ENCODE measurements at places on chromosomes 1 and 21. TPM values are rescaled to one million over a fixed set of nuclear protein-coding genes. Genes with fewer than 3 reads are reported as not detected.

The HCRTR1 gene
- total RNA-seq = not detected

The TNFRSF1B gene
- 95.4 TPM for total RNA-seq

The MCL1 gene
- total RNA-seq = 373 TPM

GRCh38 chr1:8911416-8912309 lies 33.2 kb upstream of the ENO1 start:
- no peaks in the 10 kb centered on the region for H3K27me3 ChIP-seq
- H3K36me3 ChIP-seq = no peaks in the 10 kb centered on the region
- DNase-seq = no peak
- H3K27ac ChIP-seq = no peak overlapping the region

DNA sequence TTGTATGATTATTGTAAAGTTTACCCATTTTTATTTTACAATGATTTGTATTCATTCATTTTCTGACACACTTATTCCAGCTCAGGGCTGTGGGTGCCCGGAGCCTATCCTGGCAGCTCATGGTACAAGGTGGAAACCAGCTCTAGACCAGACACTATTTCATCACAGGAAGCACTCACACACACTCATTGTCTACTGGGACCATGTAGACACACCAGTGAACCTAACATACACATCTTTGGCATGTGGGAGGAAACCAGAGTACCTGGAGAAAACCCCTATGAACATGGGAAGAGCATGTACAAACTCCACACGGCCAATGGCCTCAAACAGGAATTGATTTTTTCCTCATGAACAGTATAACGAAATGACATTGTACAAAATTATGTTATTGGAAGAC lies 2.4 kb downstream of the DTL start:
- peaks cover 40% of the 10 kb centered on the region for H3K36me3 ChIP-seq
- DNase-seq = no peak
- peaks cover 57% of the 10 kb centered on the region for H3K4me1 ChIP-seq
- no peaks in the 10 kb centered on the region for H3K27me3 ChIP-seq

- no peaks in the 10 kb centered on the region for H3K36me3 ChIP-seq
- H3K4me3 ChIP-seq = no peak overlapping the region
- no peak for DNase-seq
- no peaks in the 10 kb centered on the region for H3K4me1 ChIP-seq
- no peak overlapping the region for H3K27ac ChIP-seq
These were observed 38.3 kb upstream of the MAP10 start for GRCh38 chr1:232766904-232767303.

GRCh38 chr1:189429610-189430009 lies 1048.1 kb downstream of the BRINP3 start:
- DNase-seq = no peak
- H3K36me3 ChIP-seq = peaks cover 2% of the 10 kb centered on the region
- H3K27ac ChIP-seq = no peak overlapping the region
- H3K4me3 ChIP-seq = no peak overlapping the region
- no peaks in the 10 kb centered on the region for H3K4me1 ChIP-seq

GRCh38 chr1:225746361-225747179 lies 31.1 kb upstream of the SRP9 start:
- DNase-seq = no peak
- no peaks in the 10 kb centered on the region for H3K27me3 ChIP-seq
- no peaks in the 10 kb centered on the region for H3K36me3 ChIP-seq
- no peaks in the 10 kb centered on the region for H3K4me1 ChIP-seq
- H3K4me3 ChIP-seq = no peak overlapping the region

DNA sequence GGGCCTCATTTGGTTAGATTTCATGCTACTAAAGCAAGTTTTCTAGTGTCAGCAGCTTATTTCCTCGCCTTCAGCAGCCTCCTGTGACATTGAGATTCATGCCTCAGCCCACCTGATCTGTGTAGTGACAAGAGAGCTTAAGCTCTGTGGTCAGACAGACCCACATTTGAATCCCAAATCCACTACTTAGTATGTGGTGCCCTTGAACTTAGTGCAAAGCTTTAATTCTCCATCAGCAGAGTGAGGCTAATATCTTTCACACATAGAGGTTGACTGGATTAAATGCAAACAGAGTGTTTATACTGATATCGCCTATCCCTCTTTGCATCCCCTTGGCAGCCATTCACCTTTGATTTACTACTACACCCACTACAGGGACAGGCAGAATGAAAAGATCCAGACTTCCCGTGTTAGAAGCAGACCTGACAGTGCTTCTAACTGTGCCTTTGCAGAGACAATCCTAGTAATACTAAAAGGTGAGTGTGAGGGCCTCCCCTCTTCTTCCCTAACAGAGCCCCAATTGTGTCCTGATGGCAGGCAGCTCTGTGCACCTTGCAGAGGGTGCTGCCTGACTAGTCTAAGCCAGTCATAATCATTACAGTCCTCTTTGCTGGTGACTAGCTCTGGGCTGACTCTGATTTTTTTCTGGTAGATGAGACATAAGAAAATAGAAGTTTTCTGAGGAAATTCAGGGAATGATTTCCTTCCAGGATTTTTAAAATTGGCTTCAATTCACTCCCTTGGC lies 264.0 kb downstream of the CTH start:
- no peaks in the 10 kb centered on the region for H3K36me3 ChIP-seq
- no peak overlapping the region for H3K27ac ChIP-seq
- H3K27me3 ChIP-seq = peaks cover 10% of the 10 kb centered on the region

GRCh38 chr1:172585861-172586260 lies 52.9 kb downstream of the SUCO start:
- no peak overlapping the region for H3K4me3 ChIP-seq
- no peaks in the 10 kb centered on the region for H3K27me3 ChIP-seq
- peaks cover 21% of the 10 kb centered on the region for H3K36me3 ChIP-seq
- no peak overlapping the region for H3K27ac ChIP-seq
- peaks cover 45% of the 10 kb centered on the region for H3K4me1 ChIP-seq

DNA sequence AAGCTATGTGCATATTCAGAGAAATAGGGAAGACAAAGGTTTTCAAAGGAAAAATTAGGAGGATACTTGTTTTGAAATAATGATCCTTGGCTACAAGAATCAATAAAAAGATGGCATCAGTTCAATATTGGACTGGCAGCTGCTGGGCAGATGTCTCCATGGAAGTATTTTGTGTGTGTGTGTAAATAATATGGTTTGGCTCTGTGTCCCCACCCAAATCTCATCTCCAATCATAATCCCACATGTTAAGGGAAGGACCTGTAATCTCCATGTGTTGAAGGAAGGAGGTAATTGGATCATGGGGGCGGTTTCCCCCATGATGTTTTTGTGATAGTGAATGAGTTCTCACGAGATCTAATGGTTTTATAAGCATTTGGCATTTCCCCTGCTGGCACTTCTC lies 40.4 kb upstream of the LRRC7 start:
- no peaks in the 10 kb centered on the region for H3K27me3 ChIP-seq
- no peak for DNase-seq
- no peaks in the 10 kb centered on the region for H3K36me3 ChIP-seq
- no peak overlapping the region for H3K4me3 ChIP-seq
- H3K4me1 ChIP-seq = no peaks in the 10 kb centered on the region

DNA sequence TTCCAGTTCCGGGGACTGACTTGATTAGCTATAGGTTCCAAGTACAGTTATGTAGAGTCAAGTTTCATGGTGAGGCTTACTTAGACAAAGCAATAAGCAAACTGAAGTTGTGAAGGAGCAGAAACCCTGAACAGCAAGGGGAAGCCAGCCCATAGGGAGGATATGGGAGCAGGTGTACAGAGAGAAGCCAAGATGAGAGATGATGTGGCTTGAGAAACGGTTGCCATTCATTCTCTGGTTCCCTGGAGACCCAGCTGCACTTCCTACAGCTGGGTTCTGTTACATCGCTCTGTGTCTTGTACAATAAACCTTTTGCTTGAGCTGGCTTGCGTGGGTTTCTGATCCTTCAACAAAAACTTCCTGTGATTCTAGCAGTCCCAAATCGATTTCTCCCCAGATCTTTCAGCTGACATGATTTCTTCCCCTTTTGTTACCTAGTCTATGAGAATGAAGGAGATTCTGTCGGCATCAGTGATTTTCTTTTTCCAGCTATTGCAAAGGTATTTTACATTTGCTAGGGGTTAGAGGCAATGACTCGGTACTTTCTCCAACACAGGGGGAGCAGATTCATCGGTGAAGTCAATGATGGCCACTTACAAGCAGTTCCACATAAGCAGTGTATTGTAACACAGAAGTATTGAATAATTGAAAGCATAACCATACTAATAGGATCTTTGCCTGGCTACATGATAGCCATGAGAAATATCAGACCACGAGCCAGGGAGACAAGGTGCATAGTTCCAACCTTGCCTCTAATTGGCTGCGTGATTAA lies 67.3 kb downstream of the URB2 start:
- no peak overlapping the region for H3K4me3 ChIP-seq
- no peak overlapping the region for H3K27ac ChIP-seq
- peaks cover 58% of the 10 kb centered on the region for H3K4me1 ChIP-seq
- peaks cover 22% of the 10 kb centered on the region for H3K27me3 ChIP-seq
- no peaks in the 10 kb centered on the region for H3K36me3 ChIP-seq

DNA sequence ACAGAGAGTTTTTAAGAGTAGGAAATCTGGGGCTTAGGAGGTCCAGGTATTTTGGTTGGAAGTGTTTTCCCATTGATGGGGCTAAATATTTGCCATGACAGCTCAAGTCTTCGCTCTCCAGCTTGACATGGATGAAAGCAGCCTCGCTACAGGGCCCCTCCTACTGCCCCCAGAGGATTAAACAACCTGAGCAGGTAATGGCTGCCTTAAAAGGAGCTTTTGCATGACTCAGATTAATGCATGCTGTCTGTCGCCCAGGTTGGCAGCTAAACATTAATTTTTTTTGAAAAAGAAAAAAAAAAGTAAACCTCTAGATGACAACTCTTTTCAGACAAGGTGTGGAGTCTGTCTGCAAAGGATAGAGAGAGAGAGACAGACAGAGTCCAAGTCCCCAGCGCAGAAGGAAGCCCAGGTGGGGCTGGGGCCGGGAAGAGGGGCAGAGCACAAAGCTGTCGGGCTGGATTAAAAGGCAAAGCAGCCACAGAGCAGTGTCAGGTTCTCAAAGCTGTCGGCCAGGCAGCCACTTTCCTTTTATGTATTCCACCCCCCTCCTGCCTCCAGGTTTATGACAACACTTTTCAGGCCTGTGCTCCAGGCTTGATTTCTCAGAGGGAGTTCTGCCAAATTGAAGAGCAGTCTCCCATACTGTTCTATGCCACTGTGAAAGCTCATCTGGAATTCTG lies 127.9 kb downstream of the CLIC6 start:
- peak overlapping the region; percentile 52 for H3K27ac ChIP-seq
- H3K36me3 ChIP-seq = peaks cover 24% of the 10 kb centered on the region
- DNase-seq = no peak

DNA sequence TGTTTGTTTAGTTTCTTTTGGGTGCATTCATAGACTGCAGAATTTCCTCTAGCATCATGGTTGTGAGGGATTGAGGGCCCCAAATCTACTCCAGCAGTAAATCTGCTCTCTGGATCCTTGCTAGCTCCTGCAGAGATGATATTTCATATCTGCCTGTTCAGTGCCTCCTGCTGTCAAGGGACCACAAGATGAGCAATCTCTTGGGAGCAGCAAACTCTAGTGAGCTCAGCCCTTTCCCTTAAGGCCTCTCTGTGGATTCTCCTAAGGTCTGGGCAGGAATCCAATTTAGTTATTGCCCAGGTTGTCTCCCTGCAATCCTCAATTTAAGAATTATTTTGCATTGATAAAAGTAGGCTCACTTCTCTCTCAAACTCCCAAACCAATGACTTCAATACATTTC lies 76.9 kb downstream of the RGS18 start:
- no peaks in the 10 kb centered on the region for H3K27me3 ChIP-seq
- DNase-seq = no peak
- H3K4me1 ChIP-seq = no peaks in the 10 kb centered on the region
- no peak overlapping the region for H3K4me3 ChIP-seq

GRCh38 chr1:45051005-45051772 lies 39.1 kb downstream of the UROD start:
- H3K4me3 ChIP-seq = peak overlapping the region; percentile 0
- no peaks in the 10 kb centered on the region for H3K27me3 ChIP-seq
- no peak for DNase-seq
- H3K4me1 ChIP-seq = peaks cover 9% of the 10 kb centered on the region
- H3K27ac ChIP-seq = peak overlapping the region; percentile 66

- H3K27me3 ChIP-seq = no peaks in the 10 kb centered on the region
- H3K27ac ChIP-seq = no peak overlapping the region
- no peak overlapping the region for H3K4me3 ChIP-seq
- H3K4me1 ChIP-seq = no peaks in the 10 kb centered on the region
- no peak for DNase-seq
- H3K36me3 ChIP-seq = no peaks in the 10 kb centered on the region
These were observed 152.0 kb downstream of the COQ8A start for GRCh38 chr1:227092069-227092468.

- peaks cover 9% of the 10 kb centered on the region for H3K4me1 ChIP-seq
- DNase-seq = no peak
- peaks cover 1% of the 10 kb centered on the region for H3K36me3 ChIP-seq
- H3K27me3 ChIP-seq = peaks cover 61% of the 10 kb centered on the region
These were observed 80.3 kb downstream of the NENF start for GRCh38 chr1:212512816-212513559.

GRCh38 chr1:222394224-222394623 lies 153.7 kb downstream of the HHIPL2 start:
- H3K36me3 ChIP-seq = no peaks in the 10 kb centered on the region
- no peak for DNase-seq
- H3K4me1 ChIP-seq = peaks cover 9% of the 10 kb centered on the region
- no peak overlapping the region for H3K4me3 ChIP-seq
- H3K27ac ChIP-seq = no peak overlapping the region
- H3K27me3 ChIP-seq = no peaks in the 10 kb centered on the region

- DNase-seq = no peak
- H3K36me3 ChIP-seq = no peaks in the 10 kb centered on the region
- no peak overlapping the region for H3K27ac ChIP-seq
- no peaks in the 10 kb centered on the region for H3K4me1 ChIP-seq
- H3K4me3 ChIP-seq = no peak overlapping the region
These were observed 28.0 kb downstream of the TBX15 start for GRCh38 chr1:118960026-118960561.

GRCh38 chr1:175172503-175172902 lies 20.1 kb downstream of the KIAA0040 start:
- H3K27me3 ChIP-seq = no peaks in the 10 kb centered on the region
- H3K27ac ChIP-seq = no peak overlapping the region
- no peak overlapping the region for H3K4me3 ChIP-seq
- H3K4me1 ChIP-seq = peaks cover 43% of the 10 kb centered on the region
- H3K36me3 ChIP-seq = peaks cover 2% of the 10 kb centered on the region

DNA sequence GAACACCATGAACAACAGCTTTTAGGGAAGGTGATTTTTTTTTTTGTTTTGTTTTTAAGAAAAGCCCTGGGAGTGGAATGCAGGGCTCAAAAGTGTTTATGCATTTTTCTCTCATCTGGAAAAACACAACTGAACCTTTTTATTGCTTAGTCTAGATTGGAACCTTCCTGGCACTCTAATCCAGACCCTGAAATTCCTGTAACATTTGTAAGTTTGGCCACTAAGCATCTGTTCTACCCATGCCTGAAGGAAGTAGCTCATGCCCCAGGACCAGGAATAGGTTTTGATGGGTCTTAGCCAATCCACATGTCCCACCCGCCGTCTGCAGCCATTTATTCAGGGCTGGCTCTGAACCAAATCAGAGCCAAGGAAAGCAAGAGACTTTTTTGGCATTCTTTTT lies 39.7 kb upstream of the SLC2A1 start:
- no peak overlapping the region for H3K4me3 ChIP-seq
- H3K4me1 ChIP-seq = no peaks in the 10 kb centered on the region
- no peak overlapping the region for H3K27ac ChIP-seq
- DNase-seq = no peak
- no peaks in the 10 kb centered on the region for H3K27me3 ChIP-seq

Data from activated T-cell treated with anti-CD3 and anti-CD28 coated beads, Interleukin-2, amount 50 U/mL, for 72 hours (primary cell).